ENCODE measurements at places on chromosomes 1 and 21.

- peak; percentile 55 for DNase-seq
These were observed 37.7 kb upstream of the ATG4C start for GRCh38 chr1:62746086-62746808.

DNA sequence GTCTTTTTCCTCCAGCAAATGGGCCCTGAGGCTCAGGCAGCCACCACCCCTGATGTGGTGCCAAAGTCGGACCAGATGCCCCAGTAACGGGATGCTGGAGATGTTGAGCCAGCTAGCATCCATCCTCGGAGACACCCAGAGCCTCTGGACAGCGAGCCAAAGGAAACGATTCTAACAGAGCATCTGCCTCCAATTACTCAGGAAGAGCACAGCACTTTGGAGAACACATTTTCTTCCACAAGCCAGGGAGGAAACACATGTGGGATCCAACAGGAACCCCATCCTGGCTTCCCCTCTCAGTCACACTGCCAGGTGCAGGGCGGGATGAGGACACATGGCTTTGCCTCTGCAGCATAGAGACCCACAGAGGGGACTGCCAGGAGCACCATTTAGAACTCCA, 44.9 kb downstream of the C1orf198 start:
- DNase-seq, result no peak

DNA sequence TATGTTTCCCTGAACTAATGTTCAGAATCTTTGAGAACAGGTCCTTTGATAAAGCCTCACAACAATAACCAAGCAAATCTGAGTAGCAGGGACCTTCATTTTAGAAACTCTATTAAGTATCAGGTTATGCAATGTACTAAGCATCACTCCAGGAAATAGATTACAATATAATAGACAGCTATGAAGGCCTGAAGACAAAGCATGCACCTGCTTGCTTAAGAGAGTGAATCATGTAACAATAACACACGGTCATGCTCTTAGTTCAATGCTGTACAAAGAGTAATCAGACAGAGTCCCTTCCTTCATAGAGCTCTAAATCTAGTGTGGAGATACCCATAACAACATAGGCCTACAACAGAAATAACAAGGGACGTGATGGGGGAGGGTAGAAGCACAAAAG, 8.1 kb upstream of the CMPK1 start:
- DNase-seq, result peak; percentile 8

- peak; percentile 33 for DNase-seq
These were observed 49.0 kb downstream of the NRIP1 start for GRCh38 chr21:15015622-15016471.

DNA sequence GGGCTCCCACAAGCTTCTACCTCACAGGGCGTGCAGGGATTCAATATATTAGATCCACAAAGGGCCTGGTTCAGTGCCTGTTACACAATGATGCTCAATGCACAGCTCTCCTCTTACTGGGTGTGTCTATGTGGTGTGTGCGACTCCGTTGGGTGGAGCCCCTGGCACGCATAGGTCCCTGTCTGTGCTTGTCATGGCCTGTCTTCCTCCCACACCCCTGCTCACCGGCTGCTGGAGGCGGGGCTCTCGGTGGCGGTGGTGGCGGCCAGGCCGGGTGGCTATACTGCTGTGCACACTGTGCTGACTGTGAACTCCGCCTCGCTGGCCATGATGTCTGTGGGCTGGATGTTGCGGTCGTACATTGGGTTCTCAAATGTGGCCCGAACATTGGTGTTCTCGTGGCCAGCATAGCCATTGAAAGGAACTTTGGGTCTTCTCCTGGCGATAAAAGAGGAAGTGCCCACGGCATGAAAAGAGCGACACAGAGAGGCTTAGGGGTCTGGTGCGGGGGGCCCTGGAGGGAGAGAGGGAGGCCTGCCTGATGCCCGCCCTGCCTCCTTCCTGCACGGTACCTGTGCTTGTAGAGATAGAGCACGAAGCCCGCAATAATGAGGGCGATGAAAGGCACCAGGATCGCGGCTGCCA, 46.9 kb downstream of the ZSCAN20 start:
- no peak for DNase-seq

DNA sequence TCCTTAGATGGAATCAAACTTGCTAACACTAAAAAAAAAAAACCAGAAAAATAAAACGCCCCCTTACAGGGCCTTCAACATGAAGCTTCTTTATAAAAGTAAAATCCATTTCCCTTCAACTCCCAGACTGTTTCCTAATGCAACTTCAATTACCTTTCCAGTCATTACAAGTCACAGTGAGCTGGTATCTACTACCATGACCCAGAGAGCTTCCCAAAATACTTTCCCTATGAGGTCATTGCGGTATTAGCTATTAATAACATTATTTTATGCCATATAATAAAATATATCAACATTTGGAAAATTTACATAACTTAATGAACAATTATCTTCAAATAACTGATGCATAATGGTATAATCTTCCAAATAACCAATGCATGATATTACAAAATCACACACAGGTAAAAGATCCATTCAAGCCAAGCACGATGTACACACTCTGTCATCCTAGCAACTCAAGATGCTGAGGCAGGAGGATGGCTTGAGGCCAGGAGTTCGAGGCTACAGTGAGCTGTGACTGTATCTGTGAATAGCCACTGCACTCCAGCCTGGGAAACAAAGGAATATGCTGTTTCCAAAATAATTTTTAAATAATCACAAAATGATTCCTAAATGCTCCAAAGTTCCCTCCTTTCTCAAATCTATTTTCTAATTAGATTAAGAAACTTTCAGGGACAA, 24.1 kb downstream of the EIF4G3 start:
- DNase-seq, result peak; percentile 36

GRCh38 chr1:145782272-145783099, 41.4 kb downstream of the RNF115 start:
- DNase-seq, result peak; percentile 96

GRCh38 chr1:160811147-160811546, 15.2 kb downstream of the LY9 start:
- DNase-seq, result no peak

GRCh38 chr1:88141499-88142074, 542.5 kb upstream of the PKN2 start:
- no peak for DNase-seq

- DNase-seq, result no peak
These were observed 51.8 kb downstream of the FBXO42 start for GRCh38 chr1:16300436-16300835.

DNA sequence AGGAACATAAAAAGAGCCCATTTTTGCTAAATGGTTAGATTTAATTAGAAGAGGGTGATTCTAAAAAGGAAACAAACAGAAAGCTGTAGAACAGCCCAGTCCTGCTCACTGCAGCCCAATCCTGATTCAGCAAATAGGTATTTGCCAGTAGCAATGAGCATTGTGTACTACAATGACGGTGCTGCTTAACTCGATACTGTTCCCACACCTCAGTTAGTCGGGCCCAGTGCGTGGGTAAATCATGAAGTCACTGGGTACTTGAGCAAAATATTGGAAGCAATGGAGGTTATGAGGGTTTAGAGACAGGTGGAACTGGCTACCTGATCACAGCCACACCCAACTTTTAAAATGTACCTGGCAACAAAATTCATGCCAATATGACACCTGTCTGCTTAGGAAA, 101.5 kb upstream of the ADGRL2 start:
- peak; percentile 95 for DNase-seq

- peak; percentile 29 for DNase-seq
These were observed 36.4 kb downstream of the BTG3 start for GRCh38 chr21:17576080-17576835.

- peak; percentile 85 for DNase-seq
These were observed 77.0 kb upstream of the C1orf105 start for GRCh38 chr1:172343240-172344160.

DNA sequence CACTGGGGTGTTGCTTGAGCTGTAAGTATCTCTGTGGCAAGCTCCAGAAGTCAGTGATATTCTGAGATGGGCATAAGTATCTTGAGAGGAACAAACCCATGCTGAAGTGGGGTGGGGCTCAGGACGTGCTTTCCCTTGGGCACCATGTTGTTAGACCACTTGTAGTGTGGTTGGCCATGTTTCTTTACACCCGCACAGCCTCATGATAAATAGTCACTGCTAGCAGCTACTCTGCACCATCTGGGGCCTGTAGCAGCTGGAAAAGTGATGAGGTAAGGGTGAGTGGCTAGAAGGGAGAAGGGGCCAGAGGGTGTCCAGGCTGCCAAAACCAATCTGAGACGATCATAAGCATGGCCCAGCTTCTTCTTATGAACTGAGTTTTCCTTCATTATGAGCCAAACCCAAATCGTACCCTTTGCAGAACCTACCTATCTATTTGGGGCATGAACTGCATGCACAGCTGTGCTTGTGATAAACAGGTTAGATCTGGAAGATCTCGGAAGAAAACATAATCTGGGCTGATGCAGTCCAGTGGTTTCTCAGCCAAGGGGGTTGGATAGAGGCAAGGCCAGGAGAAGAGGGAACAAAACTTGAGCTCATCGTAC, 91.9 kb upstream of the IRF2BP2 start:
- peak; percentile 18 for DNase-seq

DNA sequence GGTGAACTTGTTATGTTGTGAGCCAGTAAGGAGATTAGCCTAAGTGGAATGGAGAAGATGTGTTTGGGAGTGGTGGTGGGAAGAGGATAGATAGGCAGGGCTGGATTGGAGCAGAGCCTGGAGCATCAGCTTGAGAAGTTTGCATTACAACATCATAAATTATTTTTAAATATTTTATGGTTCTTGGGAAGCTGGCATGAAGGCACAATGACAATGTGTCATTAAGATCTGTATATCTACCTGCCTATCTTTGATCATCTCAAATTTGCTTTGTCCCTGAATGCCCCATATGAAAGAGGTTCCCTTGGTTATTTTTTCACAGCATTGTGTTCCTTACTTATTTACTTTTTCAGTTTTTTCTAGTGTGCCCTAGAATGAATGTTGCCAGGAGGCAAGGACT, 32.3 kb downstream of the HRNR start:
- DNase-seq, result no peak
